ENCODE measurements at places on chromosomes 7 and 10. TPM values are rescaled to one million over a fixed set of nuclear protein-coding genes. Genes with fewer than 3 reads are reported as not detected.

Gene TRIM50
- total RNA-seq, result not detected

Gene AKR1C3
- total RNA-seq, result 91.7 TPM

Gene TMEM213
- total RNA-seq, result not detected

Gene WNT8B
- total RNA-seq, result not detected

Gene PNLIPRP2
- not detected for total RNA-seq

Measured in pulmonary artery endothelial cell (primary cell).